ENCODE measurements at places on chromosomes 13 and 19.

- no peak for DNase-seq
These were observed 2.8 kb downstream of the HIPK4 start for GRCh38 chr19:40387155-40387554.

GRCh38 chr19:32407004-32407992 is 1.7 kb downstream of the DPY19L3 start:
- DNase-seq: no peak

GRCh38 chr19:42150911-42151361 is 18.7 kb upstream of the POU2F2 start:
- no peak for DNase-seq

- peak; percentile 25 for DNase-seq
These were observed 8.4 kb downstream of the CLASRP start for GRCh38 chr19:45047188-45047797.

- no peak for DNase-seq
These were observed 1.4 kb downstream of the PEG3 start for GRCh38 chr19:56838909-56839651.

GRCh38 chr19:8259142-8259921 is 48.8 kb downstream of the CD320 start:
- no peak for DNase-seq

DNA sequence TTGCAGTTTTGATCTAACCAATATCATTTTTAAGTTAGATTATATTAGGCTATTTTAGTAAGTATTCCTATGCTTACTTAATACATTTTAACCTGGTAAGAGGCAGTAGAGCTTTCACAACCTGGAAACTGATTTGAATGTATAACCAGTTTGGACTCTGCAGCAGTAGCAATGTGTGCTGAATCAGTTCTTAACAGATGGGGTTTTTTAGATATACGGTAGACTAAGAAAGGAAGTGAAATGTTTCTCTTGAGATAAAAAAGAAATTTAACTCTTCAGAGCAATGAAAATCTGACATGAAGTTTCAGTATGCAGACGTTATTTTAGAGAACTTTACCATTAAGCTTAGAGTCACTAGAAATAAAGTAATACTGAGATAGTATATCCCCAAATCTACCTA is 2.7 kb downstream of the NBEA start:
- no peak for DNase-seq

DNA sequence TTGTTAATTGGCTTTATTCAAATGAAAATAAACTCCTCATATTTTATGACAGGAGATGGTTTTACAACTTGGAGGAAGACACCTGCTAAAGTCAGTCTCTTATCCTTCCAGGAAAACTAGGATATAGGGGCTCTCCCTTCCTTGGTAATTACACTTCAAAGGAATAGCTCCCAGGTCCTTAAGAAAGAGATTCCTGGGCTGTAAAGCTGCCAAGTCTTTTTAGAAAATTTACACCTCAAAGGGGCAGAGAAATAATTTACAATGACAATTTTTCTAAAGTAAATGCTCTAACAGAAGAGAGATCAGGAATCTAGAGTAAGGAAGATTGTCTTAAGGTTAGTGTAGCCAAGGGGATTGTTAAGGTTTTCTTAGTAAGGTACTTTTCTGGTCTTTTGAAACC is 1359.0 kb downstream of the OLFM4 start:
- DNase-seq: no peak

DNA sequence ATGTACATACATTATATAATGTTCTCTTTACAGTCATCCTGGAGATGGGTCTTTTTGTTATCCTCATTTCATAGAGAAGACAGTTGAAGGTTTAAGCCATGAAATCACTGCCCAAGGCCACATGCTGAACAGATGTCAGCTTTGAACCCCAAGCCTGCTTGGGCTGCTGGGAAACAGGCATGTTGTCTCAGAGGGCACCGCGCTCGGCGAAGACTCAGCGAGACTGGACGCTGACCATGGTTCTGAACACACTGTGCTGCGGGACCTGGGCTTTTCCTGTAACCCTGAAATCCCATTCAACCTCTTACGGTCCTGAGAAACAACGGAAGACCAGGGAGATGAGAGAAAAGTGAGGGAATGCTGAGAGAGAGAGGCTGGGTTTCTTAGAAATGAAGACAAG is 27.3 kb downstream of the LRFN3 start:
- DNase-seq: no peak

DNA sequence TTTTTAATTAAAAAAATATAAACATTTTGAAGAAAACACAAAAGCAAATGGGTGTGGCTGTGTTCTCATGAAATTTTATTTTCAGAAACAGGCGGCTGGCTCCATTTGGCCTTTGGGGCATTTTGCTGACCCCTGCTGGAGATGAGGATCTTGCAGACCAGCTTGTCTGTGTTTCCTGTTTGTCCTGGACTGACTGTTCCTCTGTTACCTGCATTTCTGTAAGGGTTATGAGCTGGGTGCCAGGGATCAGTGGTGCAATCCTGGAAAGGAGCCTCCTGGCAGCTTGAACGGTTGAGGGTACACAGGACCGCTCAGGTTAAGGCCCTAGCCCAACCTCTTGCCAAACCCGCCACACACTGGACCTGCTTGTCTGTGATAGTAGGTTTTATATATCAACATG is 49.9 kb downstream of the ZNF787 start:
- no peak for DNase-seq

- no peak for DNase-seq
These were observed 175.6 kb upstream of the SLITRK6 start for GRCh38 chr13:85974608-85975366.

DNA sequence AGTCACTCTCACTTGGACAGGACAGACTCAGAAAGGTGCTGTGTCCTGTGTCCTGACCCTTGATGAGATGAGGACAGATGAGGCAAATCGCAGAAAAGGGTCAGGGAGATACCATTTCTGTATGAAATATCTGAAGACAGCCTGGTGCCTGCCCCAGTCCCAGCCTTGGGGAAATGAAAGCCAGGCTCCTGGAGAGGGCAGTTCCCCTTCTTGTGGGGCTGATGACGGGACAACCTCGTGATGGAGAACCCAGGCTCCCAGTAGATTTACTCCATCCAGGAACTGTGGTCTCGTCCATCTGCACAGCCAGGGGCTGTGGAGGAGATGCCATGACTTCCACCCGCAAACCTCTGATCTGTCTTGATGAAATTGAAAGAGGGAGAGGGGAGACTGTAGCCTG is 13.8 kb downstream of the LILRB1 start:
- DNase-seq: no peak

DNA sequence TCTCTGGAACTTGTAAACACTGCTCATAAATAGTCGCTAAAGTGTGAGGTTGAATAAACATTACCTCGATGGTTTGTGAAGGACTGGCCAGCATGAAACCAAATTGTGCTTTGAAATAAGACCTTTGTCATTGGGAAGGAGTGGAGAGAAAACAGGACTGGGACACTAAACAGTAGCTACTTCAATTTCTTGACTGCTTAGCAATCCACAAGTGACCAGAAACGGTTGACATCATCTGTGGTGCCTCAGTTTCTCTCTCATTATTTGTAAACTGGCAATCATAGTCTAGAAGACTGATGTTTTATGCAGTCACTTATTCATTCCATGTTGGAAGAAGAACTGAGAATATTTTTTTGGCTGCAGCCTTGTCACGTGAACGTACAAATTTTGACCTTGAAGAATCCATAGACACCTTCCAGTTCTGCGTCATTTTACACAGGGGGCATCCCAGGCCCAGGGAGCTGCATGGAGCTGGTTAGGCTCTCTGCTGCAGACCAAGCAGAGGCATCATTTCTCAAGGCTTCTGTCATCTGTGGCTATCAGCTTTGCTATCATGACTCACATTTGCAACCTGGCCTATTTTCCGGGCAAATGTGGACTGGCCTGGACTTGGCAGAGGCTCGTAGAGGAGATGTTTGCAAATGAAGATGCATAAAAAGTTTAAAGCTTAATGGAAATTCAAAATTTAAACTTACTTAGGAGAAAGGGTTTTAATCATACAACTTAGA is 391.8 kb downstream of the FGF9 start:
- DNase-seq: no peak

GRCh38 chr13:85255978-85256377 is 543.2 kb downstream of the SLITRK6 start:
- DNase-seq: no peak

GRCh38 chr19:28224441-28224840 is 988.5 kb downstream of the UQCRFS1 start:
- DNase-seq: no peak

DNA sequence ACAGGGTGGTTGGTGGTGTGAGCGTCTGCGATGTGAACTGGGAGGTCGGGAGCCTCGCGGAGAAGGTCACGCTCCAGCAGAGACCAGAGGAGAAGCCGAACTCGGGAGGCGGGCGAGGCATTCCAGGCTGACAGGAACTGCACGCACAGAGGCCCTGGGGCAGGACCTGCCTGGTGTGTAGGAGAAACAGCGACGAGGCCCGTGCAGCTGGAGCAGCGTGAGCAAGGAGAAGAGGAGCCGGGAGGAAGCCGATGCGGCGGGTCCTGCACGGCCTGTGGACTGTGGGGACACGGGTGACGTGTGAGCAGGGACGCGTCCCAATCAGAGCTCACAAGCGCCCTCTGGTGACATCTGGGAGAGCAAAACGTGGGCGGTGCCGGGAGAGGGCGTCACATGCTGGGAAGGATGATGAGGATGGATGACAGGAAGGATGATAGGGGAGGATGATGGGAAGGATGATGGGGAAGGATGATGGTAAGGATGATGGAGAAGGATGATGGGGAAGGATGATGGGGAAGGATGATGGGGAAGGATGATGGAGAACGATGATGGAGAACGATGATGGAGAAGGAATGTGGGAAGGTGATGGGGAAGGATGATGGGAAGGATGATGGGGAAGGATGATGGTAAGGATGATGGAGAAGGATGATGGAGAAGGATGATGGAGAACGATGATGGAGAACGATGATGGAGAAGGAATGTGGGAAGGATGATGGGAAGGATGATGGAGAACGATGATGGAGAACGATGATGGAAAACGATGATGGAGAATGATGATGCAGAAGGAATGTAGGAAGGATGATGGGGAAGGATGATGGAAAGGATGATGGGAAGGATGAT is 16.1 kb upstream of the MADCAM1 start:
- DNase-seq: no peak

DNA sequence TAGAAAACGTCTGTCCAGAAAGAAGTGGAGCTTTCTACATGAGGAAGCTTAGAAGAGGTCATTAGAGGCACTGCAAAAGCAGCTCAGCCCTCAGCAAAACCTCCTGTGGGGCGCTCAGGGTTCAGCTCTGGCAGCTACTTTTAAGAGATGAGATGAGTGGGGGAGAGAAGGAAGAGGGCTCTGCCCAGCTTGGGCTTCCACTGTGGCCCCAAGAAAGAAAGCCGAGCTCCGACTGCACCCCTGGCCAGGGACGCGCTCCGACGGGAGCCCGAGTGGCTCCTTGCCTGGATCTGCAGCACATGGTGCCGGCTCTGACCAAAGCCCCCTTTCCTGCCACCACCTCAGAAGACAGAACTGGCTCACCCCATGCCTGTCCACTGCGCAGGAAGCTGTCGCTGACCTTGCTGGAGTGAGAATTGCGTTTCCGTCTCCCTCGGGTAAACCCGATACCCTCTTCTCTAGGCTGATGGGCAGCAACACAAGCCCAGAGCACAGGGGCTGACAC is 36.4 kb downstream of the NAXD start:
- DNase-seq: no peak

DNA sequence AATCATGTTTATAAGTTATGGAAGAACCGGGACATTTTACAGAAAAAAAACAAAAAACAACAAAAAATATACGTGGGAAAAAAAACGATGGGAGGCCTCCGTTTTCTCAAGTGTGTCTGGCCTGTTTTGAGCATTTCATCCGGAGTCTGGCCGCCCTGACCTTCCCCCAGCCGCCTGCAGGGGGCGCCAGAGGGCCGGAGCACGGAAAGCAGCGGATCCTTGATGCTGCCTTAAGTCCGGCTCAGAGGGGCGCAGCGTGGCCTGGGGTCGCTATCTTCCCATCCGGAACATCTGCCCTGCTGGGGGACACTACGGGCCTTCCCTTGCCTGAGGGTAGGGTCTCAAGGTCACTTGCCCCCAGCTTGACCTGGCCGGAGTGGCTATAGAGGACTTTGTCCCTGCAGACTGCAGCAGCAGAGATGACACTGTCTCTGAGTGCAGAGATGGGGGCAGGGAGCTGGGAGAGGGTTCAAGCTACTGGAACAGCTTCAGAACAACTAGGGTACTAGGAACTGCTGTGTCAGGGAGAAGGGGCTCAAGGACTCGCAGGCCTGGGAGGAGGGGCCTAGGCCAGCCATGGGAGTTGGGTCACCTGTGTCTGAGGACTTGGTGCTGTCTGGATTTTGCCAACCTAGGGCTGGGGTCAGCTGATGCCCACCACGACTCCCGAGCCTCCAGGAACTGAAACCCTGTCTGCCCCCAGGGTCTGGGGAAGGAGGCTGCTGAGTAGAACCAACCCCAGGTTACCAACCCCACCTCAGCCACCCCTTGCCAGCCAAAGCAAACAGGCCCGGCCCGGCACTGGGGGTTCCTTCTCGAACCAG is 1.8 kb upstream of the APOE start:
- DNase-seq: no peak

DNA sequence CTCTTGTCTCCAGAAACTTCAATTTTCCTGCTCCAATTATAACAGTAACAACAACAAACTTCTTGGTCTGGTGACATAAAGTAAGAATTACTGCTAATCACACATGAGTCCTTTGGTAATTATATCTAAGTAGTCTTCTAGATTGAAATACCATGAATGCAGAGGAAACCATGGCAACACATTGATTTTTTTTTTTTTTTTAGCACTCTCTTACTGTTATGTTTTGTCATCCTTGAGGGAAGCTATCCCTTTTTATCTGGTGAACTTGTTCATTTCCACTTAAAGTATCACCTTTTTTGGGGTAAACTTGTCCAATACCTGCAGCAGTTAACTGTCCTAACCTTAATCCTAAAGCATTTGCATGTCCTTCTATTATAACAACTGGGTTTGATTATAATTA is 256.3 kb downstream of the B3GLCT start:
- DNase-seq: no peak

DNA sequence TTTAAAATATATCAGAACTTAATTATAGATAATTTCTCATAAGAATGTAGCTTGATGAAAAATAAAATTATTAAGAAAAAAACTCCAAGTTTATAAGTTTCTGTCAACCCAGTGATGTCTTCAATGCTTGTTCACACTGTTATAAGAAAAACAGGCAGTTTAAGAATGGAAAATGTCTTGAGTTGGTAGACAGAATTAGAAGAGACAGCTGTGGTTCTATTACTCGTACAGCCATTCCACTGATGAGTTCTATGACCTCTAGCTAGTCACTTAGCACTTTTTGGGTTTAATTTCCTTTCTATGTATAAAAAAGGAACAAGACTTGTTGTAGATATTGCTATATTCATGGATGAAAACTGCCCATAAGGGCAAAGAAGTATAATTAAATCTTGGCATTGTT is 1013.1 kb upstream of the ATXN8OS start:
- DNase-seq: no peak

DNA sequence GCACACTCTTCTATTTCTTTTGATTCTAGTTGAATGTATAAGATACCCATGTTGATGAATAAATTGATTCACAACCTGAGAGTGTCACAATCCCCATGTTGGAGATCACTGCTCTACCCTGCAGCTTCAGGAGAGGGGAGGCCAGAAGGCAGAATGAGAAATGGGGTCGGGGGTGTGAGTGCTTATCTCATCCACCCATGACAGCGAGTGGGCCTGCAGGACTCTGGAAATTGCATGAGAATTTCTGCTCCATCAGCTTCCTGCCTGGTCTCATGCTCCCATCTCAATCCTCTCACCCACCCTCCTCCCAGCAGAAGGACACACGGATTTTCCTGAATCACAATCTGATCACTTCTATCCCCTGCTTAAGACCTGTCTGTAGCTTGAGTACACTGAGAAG is 22.9 kb upstream of the IGFL1 start:
- no peak for DNase-seq

All from SIG-M5 (cell line).